H54 (cell line): ENCODE measurements at places on chromosomes 7 and 10.

- no peak for DNase-seq
These were observed 140.6 kb downstream of the NRP1 start for GRCh38 chr10:33193701-33194521.

DNA sequence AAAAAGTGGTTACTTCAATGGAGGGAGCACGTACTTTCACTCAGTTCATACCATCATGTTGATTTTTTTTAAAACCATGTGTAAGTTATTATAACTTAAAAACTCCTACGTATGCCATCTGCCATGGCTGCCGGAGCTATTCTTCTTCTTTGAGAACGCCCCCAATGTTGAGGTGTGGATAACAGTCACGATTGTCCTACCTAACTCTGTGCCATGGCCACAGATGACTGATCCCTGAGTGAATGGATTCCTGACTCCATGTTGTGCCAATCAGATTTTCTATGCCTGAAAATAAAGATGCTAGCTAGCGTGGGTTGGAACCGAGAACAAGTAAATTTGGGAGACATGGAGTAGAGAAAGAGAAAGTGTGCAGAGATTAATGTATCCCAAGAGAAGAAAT is 5.3 kb downstream of the MCMBP start:
- no peak for DNase-seq

DNA sequence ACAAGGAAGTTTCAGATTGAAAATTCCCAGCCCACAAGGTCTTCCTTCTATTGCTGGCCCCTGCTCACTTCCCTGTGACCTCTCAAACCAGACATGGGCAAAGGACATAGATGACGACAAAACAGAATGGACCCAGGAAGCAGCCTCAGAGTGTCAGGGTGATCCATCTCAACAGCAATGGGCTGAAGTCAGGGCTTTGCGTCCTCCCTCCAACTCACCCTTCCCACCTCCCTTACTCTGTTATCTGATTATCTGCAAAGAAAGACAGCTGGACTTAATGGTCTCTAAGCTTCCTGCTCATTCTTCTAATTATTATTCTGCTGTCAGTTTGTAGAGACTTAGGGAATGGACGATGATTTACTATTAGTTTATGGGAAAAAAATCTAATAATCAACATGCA is 115.9 kb downstream of the PIP4K2A start:
- no peak for DNase-seq

DNA sequence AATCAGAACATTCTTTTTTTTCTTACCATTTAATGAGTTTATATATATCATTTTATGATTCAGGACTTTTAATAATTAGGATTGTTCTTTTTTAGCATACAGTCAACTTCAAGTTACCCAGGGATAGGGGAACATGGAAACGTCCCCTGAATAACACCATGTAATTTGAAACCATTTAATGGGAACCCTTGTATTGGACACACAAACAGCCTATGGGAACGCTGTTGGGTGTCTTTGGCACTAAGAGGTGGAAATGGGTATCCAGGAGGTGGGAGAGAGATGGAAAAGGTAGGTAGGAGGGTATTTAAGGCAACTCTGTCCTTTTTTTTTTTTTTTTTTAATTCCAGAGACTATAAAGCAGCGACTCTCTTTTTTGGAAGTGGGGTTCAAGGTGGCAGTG is 2.6 kb downstream of the LUC7L2 start:
- DNase-seq: no peak

DNA sequence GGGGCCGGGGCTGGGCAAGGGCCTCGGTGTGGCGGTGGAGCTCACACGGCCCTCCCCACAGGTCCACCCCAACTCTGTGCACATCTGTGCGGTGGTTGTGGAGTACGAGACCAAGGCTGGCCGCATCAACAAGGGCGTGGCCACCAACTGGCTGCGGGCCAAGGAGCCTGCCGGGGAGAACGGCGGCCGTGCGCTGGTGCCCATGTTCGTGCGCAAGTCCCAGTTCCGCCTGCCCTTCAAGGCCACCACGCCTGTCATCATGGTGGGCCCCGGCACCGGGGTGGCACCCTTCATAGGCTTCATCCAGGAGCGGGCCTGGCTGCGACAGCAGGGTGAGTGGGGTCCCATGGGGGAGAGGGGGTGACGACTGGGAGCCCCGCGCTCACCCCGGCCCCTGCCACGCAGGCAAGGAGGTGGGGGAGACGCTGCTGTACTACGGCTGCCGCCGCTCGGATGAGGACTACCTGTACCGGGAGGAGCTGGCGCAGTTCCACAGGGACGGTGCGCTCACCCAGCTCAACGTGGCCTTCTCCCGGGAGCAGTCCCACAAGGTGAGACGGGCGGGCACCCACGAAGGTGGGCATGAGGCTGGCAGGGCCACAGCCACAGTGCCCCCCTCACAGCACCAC is 8.8 kb downstream of the TMEM120A start:
- DNase-seq: no peak

- DNase-seq: no peak
These were observed 393.8 kb upstream of the PRKCQ start for GRCh38 chr10:6973899-6974298.

DNA sequence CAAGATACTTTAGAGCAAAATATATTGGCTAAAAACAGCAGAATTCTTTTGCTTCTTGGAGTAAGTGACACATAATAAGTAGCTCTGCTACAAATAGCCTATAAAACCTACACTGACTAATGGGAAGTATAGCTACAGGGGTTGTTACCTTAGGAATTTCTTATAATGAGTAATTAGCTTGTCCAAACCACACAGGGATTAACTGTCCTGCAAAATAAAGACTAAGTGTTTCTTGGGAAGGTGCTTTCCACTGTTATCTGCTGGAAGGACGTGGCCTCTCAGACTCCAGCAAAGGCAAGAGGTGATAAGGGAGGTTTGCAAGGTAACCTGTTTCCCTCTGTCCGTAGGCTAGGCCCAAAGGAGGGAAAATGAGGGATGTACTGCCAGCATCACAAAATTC is 302.4 kb downstream of the DOCK4 start:
- DNase-seq: no peak

DNA sequence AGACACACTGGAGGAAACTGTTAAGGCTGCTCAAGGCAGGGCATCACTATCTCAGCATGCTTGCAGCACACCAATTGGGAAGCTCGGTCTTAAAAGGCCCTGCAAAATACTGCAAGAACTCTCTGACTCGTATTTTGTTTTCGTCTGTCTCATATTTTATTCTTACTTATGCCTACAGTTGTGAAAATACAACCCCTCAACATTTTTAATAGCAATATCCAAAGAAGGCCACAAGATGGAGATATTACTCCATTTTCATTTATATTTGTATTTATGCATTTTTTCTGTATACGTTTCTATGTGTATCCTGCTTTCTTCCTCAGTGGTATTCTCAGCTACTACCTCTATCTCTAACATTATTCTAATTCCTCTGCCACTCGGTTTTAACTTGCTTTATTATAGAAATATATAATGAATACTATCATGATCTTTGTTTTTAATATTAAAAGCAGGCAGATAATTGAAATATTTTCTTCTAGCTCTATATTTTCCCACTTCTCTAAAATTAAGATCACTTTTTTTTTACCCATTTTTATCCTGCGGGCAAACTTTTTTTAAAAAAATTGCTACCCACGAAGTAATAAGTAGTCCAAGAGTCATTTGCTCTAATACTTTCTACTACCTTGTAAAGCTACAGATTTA is 10.0 kb downstream of the DNAJC1 start:
- no peak for DNase-seq

GRCh38 chr7:96973986-96974385 is 31.4 kb upstream of the DLX6 start:
- DNase-seq: peak; percentile 40

GRCh38 chr7:131182446-131183058 is 145.1 kb upstream of the MKLN1 start:
- DNase-seq: no peak

DNA sequence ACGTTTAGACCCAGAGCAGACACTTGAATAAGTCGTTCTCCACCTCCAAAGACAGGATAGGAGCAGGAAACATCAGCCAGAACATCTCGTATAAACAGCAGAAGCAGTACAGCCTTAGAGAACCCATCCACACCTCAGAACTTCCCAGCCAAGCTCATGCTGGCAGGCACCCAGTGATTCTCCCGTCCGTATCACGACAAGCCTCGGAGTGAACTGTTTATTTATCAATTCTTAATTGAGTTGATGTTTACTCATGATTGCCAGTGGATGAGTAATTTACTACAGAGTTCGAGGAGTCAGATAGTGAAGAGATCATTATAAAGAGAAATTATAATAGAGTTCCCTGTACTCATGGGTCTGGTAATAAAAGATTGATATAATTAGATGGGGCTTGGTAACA is 811.5 kb downstream of the LRMDA start:
- DNase-seq: no peak

- no peak for DNase-seq
These were observed 9.2 kb downstream of the CFTR start for GRCh38 chr7:117489016-117489415.

- no peak for DNase-seq
These were observed 168.8 kb upstream of the RHOBTB1 start for GRCh38 chr10:61112771-61113170.

GRCh38 chr10:83723080-83723479 is 416.2 kb upstream of the GHITM start:
- no peak for DNase-seq

GRCh38 chr7:44221231-44221791 is 20.5 kb downstream of the YKT6 start:
- DNase-seq: no peak

DNA sequence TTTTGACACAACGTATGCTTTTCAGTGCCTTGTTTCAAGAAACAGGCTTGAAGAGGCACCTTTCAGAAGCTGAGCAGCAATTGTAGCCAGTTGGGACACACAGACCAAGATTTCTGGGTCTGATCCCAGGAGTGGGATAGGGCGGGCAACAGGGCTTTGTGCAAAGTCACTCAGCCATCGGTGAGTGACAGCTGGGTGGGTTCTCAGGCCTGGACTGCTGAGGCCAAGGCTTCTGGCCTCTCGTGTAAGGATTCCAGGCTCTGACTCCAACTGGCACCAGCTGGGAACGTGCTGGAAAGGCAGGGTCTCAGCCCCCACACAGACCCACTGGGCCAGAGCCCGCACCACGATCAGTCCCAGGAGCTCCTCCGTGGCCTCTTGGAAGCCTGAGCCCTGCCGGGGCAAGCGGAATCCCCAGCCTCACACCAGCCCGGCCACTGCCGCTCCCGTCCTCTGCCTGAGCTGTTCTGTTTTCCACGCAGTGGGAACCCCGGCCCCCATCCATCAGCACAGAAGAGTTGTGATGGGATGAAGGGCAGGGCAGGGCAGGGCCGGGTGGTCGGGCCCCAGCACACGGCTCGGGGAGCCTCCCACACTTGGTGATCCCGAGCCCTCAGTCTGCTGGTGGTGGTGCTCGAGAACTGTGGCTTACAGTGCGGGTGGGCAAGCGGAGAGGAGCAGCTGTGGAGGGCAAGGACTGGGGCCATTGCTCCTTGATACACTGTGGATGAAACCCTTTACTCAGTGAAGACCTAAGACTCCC is 46.8 kb downstream of the VIPR2 start:
- no peak for DNase-seq

- no peak for DNase-seq
These were observed 6.0 kb downstream of the RHOBTB1 start for GRCh38 chr10:60937784-60938654.

- DNase-seq: peak; percentile 5
These were observed 422.7 kb downstream of the SORCS3 start for GRCh38 chr10:105063796-105064195.

- DNase-seq: no peak
These were observed 96.0 kb downstream of the DOCK4 start for GRCh38 chr7:112110175-112110574.

- DNase-seq: no peak
These were observed 57.0 kb downstream of the MCMBP start for GRCh38 chr10:119815671-119816070.

GRCh38 chr7:94781236-94781635 is 125.3 kb upstream of the SGCE start:
- DNase-seq: no peak

DNA sequence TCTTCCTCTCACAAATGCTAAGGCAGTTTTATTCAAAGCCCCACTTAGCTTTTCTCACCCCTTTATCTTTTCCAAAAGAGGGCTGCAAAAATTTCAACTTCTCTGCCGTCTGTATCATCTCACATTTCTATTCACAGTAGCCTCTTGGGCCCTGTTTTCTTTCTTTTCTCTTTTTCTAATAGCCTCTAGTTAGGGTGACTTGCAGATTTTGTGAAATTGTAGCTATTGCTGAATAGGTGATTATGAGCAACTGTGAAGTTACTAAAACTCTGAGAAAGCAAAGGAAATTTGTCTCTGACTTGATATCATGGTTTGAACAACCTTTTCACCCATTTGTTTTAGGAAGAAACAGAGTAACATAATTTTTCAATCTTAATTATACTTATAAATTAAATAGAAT is 29.2 kb downstream of the EXOC4 start:
- no peak for DNase-seq

GRCh38 chr10:113179265-113179664 is 229.2 kb downstream of the TCF7L2 start:
- no peak for DNase-seq

- DNase-seq: peak; percentile 55
These were observed 27.2 kb upstream of the MSRB2 start for GRCh38 chr10:23067939-23068775.

GRCh38 chr10:101224910-101225823 is 4.1 kb downstream of the LBX1 start:
- no peak for DNase-seq

DNA sequence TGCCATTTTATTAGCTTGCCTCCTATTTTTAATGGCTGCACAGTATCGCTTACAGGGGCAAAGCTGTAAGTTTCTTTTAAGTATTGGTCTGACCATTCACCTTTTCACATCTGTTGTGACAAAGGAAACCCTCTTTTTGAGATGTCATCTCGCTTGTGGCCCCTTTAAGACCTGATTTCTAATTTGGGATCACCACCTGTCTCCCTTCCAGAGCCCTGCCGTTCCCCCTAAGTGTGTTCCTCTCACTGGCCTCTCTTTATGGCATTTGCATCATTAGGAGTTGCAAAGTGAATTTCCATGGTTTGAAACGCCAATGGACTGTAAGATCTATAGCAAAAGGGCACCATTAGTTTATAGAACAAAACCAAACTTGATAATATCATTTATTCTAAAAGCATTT is 1.4 kb downstream of the EPDR1 start:
- DNase-seq: no peak

GRCh38 chr10:87942884-87943527 is 79.6 kb downstream of the PTEN start:
- DNase-seq: no peak

GRCh38 chr7:103445228-103446048 is 569 bp downstream of the SLC26A5 start:
- DNase-seq: no peak
